ENCODE measurements at places on chromosomes 2 and 18. TPM values are rescaled to one million over a fixed set of nuclear protein-coding genes. Genes with fewer than 3 reads are reported as not detected.

PRSS56 gene
- polyA plus RNA-seq, result not detected

RUFY4 gene
- 0.73 TPM for polyA plus RNA-seq

SPATA3 gene
- not detected for polyA plus RNA-seq

LYG2 gene
- not detected for polyA plus RNA-seq

ZNF804A gene
- not detected for polyA plus RNA-seq
